Stimulated activated CD4-positive, alpha-beta T cell treated with anti-CD3 and anti-CD28 coated beads, TNF-alpha, amount 100 ng/mL, for 24 hours (primary cell): ENCODE measurements at places on chromosomes 2 and 18.

GRCh38 chr2:79082987-79083386, 4.8 kb downstream of the REG1B start:
- DNase-seq, result no peak

DNA sequence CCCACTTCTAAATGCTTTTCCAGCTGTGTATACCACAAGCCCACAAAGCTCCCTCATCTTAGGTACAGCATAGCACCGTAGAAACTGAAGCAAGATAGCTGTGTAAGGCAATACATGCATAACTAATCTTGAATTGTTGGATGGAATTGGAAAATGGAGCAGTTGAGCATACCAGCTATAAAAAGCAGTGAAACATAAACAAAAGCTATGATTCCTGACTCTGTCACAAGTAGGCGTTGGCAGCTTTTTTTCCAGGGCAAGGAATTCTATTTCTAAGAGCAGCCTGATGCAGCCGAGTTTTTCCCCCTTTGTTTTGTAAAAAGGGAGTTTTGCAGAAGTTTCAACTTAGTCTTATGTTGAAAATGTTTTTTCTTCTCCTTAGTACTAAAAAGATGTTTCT, 32.4 kb downstream of the MOGAT1 start:
- DNase-seq, result no peak

GRCh38 chr2:96895746-96896651, 26.1 kb upstream of the SEMA4C start:
- DNase-seq, result no peak

GRCh38 chr2:80122675-80123074, 181.9 kb downstream of the LRRTM1 start:
- no peak for DNase-seq

DNA sequence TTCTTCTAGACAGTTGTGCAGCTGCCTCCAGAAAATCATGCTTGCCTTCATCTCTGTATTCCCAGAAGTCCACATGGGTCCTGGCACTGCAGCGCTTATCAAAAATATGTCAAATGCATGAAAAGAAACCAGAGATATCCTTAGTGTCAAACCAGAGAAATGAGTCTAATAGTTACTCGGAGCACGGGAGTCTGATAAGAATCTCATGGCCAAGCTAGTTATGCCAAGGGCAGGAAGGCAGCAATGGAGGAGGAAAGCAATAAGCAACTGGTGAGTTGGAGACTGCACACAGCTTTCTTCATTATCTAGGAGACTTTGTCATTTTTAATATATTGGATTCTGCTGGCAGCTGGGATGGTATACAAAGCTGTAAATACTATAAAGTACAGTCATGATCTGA, 38.6 kb downstream of the TRIB2 start:
- DNase-seq, result no peak

DNA sequence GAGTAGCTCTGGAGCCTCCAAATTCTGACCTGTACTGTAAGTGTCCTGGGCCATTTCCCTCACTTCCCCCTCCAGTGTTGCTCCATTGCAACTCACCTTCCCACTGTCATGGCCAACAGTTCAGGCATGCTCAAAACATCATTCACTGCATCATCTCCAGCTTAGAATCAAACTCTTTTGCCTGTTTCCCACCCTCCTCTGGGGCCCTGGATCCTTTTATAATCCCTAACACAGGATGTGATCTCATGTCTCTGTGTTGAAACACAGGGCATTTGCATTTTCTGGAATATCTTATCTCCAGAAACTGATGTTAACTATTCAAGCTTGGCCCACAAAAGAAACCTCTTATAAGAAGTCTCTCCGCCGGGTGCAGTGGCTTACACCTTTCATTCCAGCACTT, 3.0 kb downstream of the DPP4 start:
- no peak for DNase-seq

DNA sequence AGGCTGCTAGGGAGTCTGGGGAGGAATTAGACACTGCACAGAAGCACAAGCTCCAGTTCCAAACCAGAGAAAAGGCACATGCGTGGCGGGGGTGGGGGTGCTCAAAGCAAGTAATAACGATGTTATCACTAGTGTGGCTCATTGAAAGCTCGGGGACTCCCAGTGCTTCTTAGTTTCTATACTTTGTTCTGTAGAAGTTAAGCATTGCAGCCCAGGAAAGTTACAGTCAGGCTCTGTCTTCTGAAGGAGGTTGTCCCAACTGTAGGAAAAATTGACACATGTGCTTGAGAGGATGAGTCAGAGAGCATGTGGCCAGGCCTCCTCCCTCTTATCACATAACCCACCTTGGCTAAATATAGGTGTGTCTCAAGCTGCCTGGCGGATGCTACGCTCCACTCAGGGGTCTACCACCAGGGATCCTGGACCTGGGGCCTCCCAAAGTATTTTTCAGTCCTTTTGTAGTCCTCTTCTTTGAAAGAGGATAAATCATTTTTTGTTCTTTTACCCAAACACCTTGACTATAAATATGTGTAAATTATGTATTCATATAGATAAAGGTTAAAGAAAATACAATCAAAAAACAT, 3.8 kb downstream of the GALNT5 start:
- DNase-seq, result peak; percentile 77

GRCh38 chr18:45553723-45554388, 61.4 kb upstream of the SLC14A2 start:
- no peak for DNase-seq

- no peak for DNase-seq
Measured at GRCh38 chr2:77807531-77808215, 285.5 kb upstream of the LRRTM4 start.

GRCh38 chr2:191115804-191116203, 35.0 kb downstream of the STAT4 start:
- no peak for DNase-seq

GRCh38 chr2:103295591-103295990, 533.8 kb downstream of the TMEM182 start:
- no peak for DNase-seq

DNA sequence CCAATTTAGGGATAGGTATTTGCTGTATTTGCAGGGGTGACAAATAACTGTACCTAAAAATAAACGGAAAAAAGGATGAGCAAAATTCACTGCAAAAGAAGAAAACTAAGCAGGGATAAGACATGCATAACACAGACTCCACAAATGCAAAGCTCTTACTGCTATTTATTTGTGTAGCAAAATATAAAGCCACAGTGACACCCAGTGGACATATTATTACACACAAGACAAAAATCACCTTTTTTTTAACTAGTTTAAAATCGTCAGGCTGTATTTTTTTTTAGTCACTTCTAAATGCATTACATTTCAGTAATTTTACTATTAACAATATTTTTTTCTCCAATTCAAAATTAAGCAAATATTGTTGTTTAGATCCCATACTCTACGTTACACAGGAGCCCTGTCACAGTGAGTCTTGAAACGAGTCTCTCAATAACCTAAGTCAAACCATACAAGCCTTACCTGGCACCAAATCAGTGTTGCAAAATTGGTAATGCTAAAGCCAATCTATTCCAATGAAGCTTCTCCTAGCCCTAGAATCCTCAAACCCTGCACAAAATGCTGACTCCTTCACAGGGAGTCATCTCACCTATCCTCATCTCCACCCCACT, 23.7 kb downstream of the METTL4 start:
- DNase-seq, result no peak

- no peak for DNase-seq
Measured at GRCh38 chr2:101064125-101064502, 62.0 kb downstream of the RPL31 start.

DNA sequence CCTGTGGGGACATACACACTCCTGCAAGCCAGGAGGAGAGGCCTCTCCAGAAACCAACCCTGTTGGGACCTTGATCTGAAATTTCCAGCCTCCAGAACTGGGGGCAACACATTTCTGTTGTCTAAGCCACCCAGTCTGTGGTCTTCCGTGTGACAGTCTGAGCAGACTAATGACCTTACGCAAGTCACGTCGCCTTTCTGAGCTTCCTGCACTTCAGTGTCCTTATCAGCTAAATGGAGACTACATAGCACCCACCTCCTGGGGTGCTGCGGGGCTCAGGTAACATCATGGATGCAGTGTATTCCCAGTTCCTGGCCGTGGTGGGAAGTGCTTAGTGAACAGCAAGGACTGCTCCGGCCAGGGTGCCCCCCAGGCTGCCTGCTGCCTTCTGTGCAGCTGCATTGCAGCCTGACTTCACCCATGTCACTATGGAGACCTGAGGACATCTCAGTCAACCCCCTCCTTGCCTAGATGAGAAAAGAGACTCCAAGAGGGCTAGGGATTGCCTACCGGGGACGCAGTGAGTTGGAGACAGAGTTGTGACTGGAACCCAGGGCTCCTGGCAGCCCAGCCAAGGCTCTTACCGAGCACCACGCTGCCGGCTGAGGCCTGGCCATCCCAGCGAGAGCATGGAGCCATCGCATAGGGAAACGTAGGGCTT, 61.2 kb upstream of the FZD5 start:
- no peak for DNase-seq

GRCh38 chr2:189171956-189172609, 7.5 kb downstream of the COL5A2 start:
- DNase-seq, result no peak

GRCh38 chr18:72630991-72631390, 86.8 kb upstream of the CBLN2 start:
- no peak for DNase-seq

- DNase-seq, result no peak
Measured at GRCh38 chr2:129880309-129880708, 99.2 kb upstream of the RAB6C start.

DNA sequence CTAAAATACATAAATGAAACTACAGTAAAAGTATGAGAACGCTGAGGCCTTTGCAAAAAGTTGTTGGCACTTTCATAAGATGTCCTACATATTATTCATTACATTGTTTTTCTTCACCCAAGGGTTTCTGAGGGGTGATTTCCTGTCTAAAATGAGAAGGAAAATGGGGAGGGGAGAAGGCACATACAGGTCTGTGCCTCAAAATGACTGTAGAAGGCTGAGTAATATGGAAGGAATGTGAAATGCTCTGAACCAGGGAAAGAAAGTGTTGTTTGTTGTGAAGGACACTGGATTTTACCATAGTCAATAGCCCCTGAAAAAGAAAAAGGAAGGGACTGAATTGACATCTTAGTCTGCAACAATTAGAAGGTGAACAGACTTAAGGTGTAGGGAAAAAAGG, 99.5 kb upstream of the RNF152 start:
- DNase-seq, result no peak

DNA sequence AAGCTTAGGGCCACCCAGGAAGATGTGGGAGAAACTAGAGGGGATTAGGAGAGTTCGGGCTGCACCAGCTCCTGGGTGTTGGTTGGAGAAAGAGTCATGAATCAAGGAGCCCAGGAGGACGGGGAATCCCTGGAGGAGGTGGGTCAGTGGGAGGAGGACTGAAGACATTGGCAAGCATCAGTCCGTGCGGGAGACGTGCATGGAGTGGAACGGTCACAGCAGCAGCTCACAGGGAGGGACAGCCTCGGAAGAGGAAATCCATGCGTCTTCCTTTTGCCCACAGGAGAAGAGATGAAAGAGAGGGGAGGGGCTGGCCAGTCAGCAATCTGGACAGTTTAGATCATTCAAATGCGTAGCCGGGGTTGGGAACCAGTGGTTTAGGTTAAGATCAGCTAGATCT, 178.6 kb downstream of the GBX2 start:
- DNase-seq, result no peak

- DNase-seq, result no peak
Measured at GRCh38 chr2:50355891-50356290, 676.0 kb downstream of the NRXN1 start.

- DNase-seq, result no peak
Measured at GRCh38 chr2:207845202-207845864, 75.6 kb upstream of the FZD5 start.

- no peak for DNase-seq
Measured at GRCh38 chr18:23450022-23450421, 3.1 kb upstream of the RIOK3 start.

DNA sequence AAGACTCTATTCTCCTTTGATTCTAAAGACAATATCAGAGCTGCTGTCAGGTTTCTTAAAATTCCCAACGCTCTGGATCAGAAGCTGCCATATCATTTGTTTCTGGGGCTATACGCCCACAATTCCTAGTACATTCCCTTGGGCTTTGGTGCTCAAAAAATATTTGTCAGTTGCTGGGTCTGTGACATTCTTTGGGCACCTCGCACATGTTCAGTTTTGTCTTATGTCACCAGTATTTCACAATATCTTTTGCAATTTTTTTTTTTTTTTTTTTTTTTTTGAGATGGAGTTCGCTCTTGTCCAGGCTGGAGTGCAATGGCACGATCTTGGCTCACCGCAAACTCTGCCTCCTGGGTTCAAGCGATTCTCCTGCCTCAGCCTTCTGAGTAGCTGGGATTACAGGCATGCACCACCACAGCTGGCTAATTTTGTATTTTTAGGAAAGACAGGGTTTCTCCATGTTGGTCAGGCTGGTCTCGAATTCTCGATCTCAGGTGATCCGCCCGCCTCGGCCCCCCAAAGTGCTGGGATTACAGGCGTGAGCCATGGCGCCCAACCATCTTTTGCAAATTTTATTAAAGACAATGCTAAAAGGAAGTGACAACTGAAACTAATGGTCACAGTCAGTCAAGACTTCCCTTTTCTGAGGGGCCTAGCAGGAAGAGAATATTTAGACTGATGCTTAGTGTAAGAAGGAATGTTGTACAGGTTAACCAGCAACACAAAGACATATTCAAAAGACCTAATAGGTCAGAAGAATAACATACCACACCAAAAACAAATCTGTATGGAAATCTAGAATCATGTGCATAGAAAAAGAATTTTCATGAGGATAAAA, 6.8 kb downstream of the ZNF397 start:
- no peak for DNase-seq

GRCh38 chr2:208250388-208250787, 4.5 kb downstream of the IDH1 start:
- DNase-seq, result no peak

- no peak for DNase-seq
Measured at GRCh38 chr2:151946899-151947812, 118.9 kb upstream of the ARL5A start.

DNA sequence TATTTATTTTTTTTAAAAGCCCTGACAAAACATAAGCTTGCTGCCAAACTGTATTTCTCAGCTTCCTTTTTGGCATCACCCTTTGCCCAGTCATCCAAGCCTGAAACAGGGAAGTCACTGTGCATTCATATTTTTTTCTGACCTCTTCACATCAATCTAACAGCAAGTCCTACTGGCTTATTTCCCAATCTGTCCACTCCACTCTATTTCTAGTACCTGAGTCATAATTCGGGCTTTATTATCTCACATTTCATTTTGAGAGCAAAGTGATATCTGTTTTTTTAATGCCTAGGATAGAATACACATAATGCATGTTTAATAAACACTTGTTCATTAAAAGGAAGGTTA, 5.1 kb downstream of the HNMT start:
- DNase-seq, result no peak

DNA sequence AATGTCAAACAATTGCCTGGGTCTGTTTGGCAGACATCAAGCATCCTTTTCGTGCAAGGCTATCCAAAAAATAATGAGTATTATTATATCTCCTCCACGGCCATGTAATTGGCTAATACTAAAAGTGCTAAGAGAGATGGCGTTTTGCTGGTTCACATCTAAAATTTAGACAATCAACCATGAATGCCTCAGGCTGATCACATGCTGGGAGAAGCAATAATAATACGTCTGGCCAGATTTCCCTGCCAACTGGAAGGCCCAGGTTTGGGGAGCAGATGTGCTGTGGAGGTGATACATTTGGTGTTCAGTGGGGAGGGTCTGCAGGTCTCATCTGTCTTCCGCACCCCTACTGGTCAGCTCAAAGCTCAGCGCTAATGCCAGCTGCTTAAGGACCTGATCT, 60.3 kb upstream of the CREB1 start:
- no peak for DNase-seq

- no peak for DNase-seq
Measured at GRCh38 chr18:12777500-12777944, 74.7 kb downstream of the PSMG2 start.

GRCh38 chr2:42931818-42932195, 139.4 kb upstream of the HAAO start:
- DNase-seq, result no peak
